ENCODE measurements at places on chromosomes 5 and 9.
A peak's percentile ranks its signal among the peaks of the same experiment; 100 is the strongest.

GRCh38 chr9:136366826-136367225, 3.3 kb upstream of the DNLZ start:
- DNase-seq = no peak

GRCh38 chr5:180343831-180344695, 9.1 kb downstream of the GFPT2 start:
- peak; percentile 63 for DNase-seq

- DNase-seq = no peak
Observed at GRCh38 chr5:34791761-34792244, 47.2 kb upstream of the TTC23L start.

DNA sequence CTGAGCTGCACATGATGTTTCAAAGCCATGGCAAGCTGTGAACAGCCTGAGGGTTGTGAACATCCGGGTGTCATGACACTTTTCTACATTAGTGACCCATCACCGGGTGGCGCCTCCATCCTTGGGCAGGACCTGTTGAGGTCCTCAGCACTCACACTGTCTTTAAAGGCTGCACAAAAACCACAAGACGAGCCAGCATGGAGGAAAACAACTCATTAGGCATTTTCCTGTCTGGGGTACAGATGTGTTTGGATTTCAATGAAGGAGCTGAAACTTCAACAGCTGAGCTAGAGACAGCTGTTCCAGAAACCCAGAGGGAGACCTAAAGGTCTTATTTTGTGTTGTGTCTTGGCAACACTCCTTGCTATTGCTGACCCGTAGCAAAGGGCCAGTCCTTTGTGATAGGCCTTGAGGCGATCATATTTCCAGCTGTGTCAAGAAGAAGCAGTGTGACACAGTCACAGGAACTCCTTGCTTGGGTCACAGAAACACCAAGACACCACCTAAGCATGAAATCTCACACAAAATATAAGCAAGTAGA, 151.8 kb upstream of the VLDLR start:
- DNase-seq = no peak

GRCh38 chr9:100690438-100690837, 112.6 kb downstream of the CAVIN4 start:
- no peak for DNase-seq
